ENCODE measurements at places on chromosomes 5 and 9.

- DNase-seq = peak; percentile 82
These were observed at the start of gene COL27A1 for GRCh38 chr9:114155263-114155994. Gene COL27A1, plus strand, starts transcription at chr9:114155537. Its CDS starts 414 bp downstream, at chr9:114155951.

DNA sequence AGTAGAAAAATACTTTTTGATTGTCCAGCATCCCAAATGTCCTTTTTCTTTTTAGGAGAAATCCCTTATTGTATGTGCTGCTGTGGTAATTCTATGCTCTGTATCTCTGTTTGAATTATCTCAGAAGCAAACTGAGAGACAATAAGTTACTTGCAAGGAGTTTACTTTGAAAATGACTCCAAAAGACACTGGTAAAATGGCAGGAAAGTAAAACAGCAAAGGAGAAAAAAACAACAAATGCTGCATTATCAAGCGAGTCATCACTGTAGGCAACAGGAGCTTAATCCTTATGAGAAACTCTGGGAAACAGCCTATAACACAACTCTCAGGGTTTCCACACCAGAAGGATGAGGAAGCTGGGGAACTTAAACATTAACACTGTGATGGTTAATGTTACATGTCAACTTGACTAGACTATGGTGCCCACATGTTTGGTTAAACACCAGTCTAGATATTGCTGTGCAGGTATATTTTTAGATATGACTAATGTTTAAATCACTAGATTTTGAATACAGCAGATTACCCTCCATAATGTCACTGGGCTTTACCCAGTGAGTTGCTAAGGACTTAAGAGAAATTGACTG is 92.6 kb upstream of the GAS1 start:
- peak; percentile 47 for DNase-seq

DNA sequence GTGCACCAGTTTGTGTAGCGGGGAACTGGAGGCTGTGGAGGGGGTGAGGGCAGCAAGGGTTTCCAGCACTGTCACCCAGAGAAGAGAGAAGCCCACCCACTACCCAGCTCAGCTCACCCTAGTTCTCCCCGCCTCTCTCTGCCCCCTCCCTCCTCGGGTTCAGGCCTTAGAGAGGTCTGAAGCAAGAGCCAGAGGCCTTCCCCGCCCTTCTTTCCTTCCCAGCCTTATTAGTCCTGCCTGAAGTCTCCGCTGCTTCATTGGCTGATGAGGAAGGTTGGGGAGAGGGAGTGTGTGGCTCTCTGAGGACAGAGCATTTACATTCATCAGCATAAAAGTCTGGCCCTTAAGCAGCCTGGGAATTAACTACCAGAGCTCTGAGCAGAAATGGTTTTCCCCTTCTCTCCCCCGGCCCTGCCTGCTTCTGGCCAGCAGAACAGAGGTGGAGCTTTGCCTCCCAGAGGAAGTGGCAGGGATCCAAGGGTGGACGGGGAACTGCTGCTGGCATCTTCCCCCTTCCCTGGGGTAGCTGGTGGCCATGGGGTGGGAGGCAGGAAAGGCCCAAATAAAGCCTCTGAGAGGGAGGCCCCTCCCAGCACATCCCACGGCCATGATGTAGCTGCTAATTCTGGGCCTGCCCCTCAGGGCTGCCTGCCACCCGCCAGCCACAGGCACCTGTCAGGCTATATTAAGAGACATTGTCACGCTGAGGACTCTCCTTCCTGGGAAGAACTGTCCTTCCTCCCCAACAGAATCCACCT is 4.1 kb downstream of the DNAJB5 start:
- peak; percentile 70 for DNase-seq

GRCh38 chr5:157456301-157456700 is 3.7 kb upstream of the NIPAL4 start:
- no peak for DNase-seq

GRCh38 chr5:102638316-102638715 is 116.8 kb upstream of the PAM start:
- no peak for DNase-seq

GRCh38 chr9:106772523-106773290 is 90.3 kb upstream of the ZNF462 start:
- no peak for DNase-seq

DNA sequence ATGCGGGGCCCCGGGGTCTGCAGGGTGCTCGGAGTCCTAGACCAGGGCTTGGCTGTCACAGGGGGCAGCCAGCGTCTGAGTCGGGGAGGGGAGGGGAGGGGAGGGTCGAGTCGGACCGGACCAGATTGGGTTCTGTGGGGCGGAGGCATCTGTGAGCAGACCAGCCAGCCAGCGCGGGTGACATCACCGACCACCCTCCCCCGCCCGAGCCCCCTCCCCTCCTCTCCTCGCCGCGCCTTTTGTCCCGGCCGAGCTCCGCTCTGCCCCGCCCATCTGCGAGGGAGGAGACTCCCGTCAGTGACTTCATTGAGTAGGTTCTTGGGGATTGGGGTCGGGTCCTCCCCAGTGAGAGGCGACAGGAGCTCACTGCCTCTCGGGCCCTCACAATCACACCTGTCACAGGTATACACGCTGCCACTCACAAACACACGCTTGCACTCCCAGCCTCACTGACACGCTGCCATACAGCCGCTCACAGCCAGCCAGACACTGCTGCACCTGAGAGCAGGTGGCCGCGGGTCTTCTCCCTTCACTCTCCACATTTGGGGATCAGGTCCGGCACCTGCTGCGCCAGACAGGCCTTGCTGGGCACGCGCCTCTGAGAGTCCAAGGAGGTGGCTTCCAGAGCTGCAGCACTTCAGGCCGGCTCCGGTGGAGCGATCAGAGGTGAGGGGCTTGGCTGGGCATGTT is 546 bp downstream of the DNAJB5 start:
- peak; percentile 65 for DNase-seq

DNA sequence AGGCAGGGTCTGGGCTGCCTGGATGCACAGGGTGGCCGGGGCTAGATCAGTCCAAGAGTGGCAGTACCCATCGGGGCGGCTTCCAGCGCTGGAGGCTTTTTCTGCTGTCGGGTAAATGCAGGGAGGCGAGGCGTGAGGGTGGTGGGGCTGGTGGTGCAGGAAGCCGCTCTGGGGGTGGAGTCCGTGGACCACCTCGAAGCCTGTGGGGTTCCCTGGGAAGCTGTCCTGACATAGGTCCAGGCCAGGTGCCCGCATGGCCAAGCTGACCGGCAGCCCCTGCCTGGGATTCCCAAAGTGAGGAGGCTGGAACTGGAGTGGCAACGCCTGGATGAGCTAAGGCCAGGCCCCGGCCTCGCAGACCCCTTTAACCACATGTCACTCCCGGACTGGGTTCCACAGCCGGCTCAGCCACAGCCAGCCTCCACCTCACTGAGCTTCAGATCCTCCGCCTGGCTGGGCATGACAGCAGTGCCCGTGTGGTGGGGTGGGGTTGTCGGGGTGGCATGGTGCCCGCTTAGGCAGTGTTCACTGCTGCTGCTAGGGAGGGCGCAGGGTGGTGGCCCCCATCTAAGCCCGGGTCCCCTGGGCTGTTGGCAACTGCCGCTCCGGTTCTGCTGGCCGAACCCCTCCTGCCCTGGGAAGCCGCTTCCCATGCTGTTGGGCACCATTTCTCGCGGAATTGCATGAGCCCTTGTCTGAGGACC is 1.4 kb upstream of the QRFP start:
- DNase-seq = no peak

DNA sequence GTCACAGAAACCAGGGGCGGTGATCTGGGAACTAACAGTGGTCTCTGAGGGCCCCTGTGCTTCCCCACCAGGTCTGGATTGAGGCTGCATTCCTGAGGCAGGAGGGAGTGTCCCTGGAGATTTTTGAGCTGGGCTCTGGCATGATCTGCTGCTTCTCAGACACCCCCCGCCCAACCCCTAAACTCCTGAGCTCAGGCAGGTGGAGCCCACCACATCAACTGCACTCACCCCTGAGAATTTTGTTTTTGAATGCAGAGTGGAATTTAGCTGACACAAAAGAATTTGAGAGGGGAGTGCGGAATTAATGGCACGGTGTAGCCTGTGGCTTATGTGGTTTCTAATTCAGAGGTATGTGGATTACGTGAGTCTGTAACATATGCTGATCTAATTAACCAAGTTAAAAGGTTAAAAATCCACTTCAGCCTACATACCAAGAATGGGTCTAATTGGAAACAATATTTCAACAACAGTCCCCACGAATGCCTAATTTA is 23.9 kb upstream of the CTSL start:
- DNase-seq = peak; percentile 33

DNA sequence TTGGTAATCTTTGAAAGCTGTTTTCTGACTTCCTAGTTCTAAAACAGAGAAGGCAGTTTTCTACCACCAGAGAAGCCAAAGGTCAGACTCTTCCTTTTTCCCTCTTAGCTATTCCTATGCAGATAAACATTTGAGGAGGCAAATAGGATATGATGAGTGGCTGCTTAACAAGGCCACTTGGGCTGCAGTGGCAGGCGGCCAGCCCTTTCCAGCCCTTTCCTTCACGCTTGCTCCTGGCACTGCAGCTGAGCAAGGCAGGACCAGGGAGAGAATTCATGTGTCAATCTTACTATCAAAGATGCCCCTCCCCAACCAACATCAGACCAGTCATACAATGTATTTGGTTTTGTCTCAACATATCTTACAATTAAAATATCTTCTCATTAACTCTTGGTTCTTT is 36.8 kb upstream of the RNF38 start:
- no peak for DNase-seq

- no peak for DNase-seq
These were observed 77.5 kb downstream of the GLIS3 start for GRCh38 chr9:4222357-4222756.

DNA sequence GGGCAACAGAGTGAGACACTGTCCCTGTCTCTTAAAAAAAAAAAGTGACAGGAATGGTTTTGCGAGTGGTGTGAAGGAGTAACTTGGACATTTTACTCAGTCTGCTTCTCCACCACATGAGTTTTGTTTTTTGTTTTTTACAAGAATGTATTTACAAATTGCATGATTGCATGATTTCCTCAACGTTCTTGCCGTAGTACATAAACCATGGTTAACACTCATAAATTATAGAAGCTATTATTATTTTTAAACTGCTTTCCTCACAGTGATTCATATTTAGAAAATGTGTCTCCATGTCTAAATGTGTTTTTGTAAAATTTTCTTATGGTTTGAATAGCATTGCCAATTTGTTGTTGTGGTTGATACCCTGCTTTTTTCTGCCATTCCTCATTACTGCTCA is 220.0 kb downstream of the GOLPH3 start:
- DNase-seq = no peak

DNA sequence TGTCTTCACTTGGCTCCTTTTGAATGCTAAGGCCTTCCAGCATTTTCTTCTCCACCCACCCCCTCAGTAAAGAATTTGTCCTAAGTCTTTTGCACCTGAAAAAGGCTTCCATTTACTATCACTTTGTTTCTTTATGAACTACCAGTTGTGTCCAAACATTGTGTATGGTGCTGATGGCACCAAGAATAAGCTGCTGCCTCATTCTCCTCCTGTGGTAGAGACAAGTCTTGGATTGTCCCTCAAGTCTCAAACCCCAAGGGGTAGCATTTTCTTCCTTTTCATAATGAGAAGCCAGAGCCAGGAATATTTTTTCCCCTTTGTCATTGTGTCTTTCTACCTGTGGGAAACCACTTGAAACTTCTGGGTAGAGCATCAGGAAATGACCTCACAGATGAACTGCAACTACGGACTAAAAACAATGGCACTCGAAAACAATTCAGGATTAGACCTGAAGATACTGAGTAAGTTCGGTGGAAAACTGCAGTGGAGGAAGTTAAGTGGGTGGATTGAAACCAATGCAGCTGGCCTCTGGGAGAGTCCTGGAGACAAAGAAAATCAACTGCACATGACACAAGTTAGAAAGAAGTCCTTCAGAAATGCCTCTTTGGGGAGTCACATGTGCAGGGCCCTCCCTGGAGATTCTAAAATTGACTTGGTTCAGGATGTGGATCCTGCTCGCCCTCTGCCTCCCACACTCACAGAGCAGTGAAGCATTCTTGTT is 80.5 kb downstream of the SH3RF2 start:
- DNase-seq = no peak

- DNase-seq = peak; percentile 43
These were observed 31.9 kb downstream of the ARSB start for GRCh38 chr5:78953092-78953800.

GRCh38 chr5:3351581-3352442 is 243.8 kb upstream of the IRX1 start:
- DNase-seq = no peak

DNA sequence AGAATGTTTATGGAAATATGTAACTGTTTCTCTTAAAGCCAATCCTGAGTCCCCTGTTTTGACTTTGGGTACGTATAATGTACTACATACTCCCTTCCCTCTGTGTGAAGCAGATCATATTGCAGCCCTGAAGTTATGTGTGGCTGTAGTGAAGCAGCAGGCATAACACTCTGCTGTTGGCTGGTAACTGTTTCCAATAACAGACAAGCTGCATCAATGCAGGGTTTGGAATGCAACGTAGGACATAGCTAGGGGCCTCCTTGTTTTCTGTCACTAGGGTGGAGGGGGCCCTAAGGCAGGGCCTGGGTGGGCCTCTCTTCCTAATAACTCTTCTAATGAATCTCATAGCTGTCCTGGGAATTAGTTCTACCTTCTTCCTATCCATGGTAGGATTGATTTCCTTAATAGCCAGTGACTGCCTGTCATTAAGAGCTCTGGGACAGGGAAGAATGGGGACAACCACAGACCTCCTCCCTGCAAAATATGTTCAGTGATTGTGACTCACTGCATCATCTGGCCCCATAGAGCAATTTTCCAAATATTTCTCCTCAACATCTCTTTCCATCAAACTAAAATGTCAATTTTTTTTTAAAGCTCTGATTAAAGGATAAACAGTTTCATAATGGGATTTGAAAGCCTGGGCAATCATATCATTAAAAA is 129.6 kb upstream of the HMHB1 start:
- DNase-seq = peak; percentile 66

DNA sequence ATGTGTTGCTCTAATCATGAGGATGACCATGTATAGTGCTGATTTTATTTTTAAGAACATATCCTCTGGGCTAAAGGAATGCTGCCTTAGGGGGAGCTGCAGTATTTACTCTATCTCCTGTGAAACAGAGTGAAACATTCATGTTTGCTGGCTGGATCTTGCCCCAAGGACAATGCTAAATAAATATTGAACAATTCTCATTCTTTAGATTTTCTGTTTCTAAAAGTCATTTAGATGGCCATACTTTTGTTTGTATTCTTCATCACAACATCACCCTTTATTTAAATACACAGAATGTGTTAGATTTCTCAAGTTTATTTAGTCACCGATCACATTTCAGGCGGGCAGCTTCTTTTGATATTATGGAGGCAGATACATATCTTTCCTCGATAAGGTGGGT is 103.3 kb downstream of the ARHGEF28 start:
- DNase-seq = no peak

DNA sequence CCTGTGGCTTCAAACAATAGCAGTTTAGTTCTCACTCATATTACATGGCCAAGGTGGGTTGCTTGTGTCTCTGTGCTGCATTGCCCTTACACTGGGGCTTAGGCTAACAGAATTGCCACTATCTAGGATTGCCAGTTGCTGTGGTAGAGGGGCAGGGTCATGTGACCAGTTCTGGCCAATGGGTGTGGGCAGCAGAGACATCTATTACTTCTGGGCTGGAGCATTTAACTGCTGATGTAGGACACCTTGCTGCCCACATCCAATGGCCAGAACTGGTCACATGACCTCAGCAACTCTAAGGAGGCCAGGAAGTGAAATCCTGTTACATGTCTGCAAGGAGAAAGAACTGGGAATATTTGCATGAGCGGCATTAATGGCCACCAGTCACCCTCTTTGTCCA is 199.3 kb downstream of the C9orf152 start:
- no peak for DNase-seq
